ENCODE measurements at places on chromosomes 6 and 20.

DNA sequence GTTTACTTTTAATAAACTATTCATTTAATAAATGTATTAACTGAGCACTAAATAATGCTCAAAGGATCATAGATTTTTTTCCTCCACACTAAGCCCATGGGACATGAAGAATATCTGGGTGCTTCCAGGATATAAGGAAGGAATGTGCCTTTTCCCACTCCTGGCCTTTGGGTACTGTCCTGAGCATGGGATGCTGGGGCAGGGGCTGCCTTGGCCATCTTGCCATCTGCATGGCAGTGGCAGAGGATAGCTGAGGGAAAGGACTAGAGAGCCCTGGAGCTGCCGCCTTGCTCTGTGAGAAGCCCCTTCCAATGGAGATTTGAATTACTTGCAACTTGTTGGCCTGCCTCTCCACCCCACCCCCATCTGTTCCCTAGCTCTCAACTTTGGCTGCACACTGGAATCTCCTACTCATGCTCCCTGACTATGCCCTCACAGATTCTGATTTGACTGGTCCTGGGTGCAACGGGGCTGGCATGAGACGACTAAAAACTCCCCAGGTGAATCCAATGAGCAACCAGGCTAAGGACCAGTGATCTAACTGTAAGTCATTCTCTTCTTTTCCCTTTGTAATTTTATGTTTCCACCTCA lies 15.6 kb downstream of the DDRGK1 start:
- DNase-seq: no peak

GRCh38 chr20:6142348-6142993 lies 19.6 kb upstream of the FERMT1 start:
- peak; percentile 62 for DNase-seq

- no peak for DNase-seq
Measured at GRCh38 chr6:165229216-165229615, 80.2 kb downstream of the C6orf118 start.

GRCh38 chr6:158584236-158584651 lies 24.4 kb downstream of the TMEM181 start:
- no peak for DNase-seq

DNA sequence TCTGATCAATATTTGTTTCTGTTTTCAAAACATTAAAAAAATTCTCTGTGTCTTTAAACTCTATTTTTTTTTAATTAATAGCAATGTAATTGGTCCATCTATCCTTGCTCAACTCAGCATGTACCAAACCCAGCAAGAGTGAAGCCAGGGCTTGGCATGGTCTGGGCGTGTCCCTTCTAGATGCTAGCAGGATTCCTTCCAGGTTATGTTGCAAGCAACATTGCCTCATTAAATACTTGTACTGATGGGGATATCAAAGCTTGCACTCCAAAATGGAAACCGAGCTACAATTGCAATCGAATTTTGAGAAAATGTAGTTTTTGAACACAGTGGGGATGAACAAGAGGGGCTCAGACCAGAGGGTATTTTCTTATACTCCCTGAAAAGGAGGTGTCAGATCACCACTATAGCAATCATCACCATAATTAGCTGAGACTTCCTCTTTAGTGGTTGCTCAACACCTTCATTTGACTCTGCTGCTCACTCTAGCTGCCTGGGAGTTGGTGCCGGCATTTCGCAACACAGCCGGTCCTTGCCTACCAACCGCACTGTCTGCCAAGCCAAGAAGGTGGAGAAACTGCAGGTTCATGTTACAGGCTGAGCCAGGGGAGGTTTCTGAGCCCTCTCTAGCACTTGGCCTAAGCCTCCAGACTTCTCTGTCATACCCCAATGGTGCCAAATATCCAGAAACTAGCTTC lies 67.8 kb upstream of the RALGAPA2 start:
- no peak for DNase-seq

DNA sequence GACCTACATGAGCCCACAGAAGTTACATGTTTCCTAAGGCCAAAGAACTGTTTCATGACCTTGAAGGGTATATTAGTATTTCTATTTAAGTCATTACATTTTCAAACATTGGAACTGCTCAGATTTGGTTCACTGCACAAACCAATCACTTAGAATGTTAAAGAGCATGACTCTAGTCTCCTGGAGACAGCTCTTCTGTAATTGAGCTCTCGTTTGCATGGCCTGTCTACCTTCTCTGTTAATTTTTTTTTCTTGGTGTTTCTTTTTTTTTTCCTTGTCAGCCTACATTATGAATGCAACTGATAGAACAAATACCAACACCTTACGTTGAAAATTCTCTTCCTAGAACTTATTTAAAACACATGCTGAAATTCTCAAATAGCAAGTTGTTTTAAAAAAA lies 860.2 kb upstream of the MAP3K7 start:
- DNase-seq: no peak

- DNase-seq: no peak
Measured at GRCh38 chr6:158023597-158023939, 41.9 kb downstream of the SYNJ2 start.

DNA sequence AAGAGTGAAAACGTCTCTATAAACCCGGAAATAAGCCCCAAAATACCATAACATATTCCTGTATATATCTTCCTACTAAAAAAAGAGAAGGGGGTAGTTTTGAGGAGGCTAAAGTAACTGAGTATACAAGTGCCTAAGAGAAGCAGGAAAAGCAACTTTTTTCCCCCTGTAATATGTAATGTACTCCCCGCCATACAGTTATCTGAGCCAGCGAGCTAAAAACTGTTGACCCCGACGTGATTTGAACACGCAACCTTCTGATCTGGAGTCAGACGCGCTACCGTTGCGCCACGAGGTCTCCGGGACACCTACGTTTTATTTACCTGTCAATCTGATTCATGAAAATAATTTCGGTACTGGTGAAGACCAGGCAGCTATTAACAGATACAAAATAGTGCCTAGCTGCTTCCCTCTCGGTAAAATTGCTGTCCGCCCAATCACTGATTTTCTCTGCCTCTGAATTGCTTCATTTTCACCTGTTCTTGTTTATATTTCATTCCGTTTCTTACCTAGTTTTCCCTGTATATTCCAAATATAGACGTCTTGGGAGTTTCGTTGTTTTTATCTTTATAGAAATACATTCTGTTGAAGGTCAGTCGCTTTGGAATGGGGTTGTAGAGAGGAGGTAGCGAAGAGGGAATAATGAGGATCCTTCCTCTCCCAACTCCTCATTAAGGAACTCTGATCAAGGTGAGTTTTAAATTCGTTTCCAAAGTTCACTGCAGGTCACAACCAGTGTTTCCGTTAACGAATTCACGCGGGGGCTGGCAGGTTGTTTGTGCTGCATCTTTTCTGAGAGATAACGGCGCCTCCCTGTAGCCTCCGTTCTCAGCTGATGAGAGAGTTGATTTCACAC lies 33.6 kb upstream of the BTN3A2 start:
- no peak for DNase-seq

GRCh38 chr6:20687494-20687893 lies 153.2 kb downstream of the CDKAL1 start:
- no peak for DNase-seq

GRCh38 chr20:40144581-40144980 lies 544.5 kb downstream of the MAFB start:
- no peak for DNase-seq

GRCh38 chr20:37204056-37204455 lies 24.7 kb upstream of the MROH8 start:
- no peak for DNase-seq

DNA sequence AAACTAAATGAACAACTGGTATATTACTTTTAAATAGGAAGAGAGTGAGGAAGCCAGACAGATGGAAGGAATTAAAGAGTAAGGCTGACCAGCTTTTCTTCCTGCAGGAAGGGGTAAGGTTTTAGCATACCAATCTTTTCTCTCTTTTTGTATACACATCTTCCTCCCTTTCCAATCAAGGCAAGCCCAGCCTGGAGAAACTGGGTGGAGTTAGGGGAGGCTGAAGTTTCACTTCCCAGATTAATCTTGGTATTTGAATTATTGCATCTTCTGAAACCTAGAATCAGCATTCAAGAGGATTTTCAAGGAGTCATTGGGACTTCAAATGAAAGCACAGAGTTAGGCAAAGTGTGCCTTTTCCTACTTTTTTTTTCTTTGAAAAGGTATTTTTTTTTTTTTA lies 33.1 kb downstream of the TMEM14A start:
- no peak for DNase-seq

DNA sequence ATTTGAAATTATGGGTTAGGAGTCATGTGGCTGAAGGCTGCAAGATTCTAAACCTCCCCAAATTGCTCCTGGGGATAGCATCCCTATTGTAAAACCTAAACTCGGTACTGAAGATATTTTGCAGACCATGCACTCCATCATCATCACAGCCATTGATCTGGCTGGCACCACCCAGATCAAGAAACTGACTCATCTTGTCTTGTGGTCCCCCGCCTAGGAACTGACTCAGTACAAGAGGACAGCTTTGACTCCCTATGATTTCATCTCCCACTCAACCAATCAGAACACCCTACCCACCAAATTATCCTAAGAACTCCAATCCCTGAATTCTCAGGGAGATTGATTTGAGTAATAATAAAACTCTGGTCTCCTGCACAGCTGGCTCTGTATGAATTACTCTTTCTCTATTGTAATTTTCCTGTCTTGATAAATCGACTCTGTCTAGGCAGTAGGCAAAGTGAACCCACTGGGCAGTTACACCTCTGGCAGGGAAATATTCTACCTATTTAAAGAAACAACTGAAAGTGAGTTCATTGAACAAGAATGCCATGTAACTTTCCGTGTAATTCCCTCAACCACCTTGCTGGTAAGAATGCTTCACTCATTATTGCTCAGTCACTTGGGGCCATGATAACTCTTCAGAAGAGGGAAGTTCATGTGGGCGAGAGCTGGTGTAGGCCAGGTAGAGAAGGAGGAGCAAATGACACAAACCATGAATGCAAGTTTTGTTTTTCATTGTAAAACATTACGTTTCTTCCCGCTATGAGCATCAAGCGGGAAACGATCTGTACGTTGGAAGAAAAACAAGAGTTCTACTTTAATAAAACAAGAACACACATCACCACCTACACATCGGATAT lies 602.9 kb upstream of the ARID1B start:
- no peak for DNase-seq

- DNase-seq: no peak
Measured at GRCh38 chr6:125550892-125551291, 198.5 kb upstream of the HEY2 start.

DNA sequence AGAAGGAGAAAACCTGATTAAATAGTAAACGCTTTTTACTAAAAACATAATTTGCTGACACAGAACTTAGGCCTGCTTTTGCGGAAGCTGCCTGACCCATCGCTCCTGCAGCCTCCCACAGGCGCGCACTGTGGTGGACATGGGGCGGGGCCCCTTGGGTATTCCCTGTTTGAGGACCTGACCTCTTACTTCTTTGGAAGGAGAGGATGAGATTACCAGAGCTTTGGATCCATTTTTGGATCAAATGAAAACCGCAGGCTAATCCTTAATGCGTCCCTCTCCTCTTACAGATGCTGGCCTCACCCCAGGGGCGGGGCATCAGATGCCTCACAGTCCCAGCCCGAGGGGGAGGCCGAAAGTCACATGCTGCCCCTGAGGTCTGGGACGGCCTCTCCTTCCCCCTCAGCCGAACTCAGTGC lies 151.0 kb downstream of the SCML4 start:
- no peak for DNase-seq

GRCh38 chr6:132065556-132065955 lies 114.4 kb upstream of the CCN2 start:
- no peak for DNase-seq

DNA sequence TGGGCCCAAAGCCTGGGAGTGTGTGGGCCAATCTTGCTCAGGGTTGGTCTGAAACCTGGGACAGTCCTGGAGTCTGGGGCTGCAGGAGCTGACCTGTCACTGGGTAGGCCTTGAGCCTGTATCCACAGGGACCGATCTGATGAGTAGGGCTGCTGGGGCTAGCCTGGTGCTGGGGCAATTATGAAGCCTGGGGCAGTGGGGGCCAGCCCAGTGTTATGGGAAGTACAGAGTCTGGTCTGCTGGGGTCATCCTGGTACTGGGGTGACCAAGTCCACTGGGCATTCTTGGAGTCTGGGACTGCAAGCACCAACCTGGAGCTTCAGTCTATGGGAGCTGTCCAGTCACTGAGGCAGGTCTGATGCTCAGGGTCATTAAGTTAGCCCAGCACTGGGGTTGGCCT lies 20.7 kb downstream of the DEFB115 start:
- DNase-seq: no peak

Measured in MM.1S (cell line).